ENCODE measurements at places on chromosomes 5 and 9.

DNA sequence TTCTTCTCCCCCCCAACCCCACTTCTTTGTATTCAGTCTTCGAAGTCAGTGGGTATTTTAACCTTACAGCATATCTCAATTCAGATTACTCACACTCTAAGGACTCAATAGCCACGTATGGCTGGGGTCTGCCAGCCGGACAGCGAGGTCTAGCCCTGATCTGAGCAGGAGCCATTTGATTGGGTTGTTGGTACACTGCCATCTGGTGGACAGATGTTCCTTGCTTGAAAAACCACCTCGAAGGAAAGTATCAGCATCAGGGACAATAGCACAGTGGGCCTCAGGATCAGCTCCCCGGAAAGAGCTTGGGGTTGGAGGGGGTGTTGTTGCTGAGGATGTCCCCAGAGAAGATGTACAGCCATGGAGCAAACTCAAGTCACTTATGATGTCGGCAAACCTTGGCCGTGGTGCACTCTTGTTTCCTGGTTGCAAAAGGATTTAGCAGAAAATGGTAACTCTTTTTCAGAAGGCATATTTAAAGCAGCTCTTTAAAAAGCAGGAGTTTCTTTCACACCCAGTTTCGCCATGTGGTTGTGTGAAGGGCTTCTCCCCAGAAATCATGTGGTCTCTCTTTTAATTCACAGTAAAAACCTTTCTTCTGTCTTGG, 31.7 kb upstream of the KCNMB1 start:
- no peak for DNase-seq

GRCh38 chr5:72478276-72478675, 28.9 kb downstream of the ZNF366 start:
- DNase-seq: no peak

GRCh38 chr5:37709020-37709419, 130.8 kb downstream of the GDNF start:
- no peak for DNase-seq

DNA sequence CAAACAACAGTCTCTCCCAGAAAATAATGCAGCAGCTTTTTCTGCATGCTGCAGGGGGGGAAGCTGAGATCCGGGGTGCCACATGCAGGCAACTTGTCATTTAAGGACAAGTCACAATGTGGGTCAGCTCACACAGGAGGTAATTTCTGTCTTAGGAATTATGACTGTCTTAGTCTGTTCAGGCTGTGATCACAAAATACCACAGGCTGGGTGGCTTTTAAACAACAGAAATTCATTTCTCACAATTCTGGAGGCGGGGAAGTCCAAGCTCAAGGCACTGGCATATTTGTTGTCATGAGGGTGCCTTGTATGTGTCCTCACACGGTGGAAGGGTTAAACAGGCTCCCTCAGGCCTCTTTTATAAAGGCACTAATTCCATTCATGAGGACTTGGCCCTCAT, 127.7 kb downstream of the DIRAS2 start:
- DNase-seq: no peak

DNA sequence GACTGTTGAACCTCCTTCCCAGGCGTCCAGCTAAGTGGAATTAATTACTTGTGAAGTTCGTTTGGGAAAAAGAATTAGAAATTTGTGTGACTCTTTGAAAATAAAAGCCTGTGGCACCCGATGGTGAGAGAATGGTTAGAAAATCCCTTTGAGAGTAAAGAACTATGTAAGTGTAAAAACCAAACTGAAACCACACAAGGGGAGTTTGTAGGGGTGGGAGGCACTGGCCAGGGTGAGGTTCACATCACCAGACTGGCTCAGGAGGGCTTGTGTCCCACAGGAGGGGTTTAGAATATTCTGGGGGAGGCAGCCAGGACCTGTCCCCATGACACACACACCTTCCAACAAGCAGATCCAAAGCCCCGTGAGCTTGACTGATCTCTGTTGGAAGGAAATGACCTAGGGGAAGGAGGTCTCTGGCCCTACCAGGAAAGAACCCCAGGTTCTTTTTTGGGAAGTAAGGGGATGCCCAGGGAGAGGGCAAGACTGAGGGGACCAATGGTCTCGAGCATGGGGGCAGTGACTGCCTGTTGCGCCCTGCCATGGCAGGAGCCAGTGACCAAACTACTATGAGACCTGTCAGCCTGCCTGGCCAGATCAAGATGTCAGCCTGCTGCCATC, 4.3 kb downstream of the SPATA24 start:
- DNase-seq: no peak

DNA sequence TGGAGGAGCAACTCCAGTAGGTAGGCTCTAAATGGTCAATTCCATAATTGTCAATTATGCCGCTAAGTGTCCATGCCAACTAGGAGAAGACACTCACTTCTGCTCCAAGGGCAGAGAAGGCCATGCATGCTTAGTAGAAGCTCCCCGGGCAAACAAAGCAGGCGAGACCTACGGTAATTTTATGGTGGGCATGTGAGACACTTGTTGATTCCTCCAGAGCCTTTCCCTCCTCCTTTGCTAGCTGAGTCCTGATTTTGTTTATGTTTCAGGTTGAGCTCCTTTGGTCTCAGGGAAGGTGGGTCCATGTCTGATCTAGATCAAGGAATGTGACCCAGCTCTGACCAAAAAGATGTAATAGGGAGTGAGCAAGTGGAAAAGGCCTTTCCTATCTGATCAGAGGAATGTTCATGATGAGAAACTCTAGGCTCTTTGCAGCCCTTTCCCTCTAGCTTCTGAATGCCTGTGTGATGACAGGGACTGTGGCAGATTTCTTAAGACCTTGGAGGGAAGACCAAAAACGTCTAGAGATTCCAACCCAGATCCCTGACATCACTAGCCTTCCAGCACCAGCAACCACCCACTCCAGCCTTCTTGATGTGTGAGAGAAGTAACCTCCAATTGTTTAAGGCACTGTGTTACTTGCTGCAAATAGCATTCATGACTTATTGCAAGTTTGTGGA, 7.7 kb upstream of the CPEB4 start:
- DNase-seq: no peak

- DNase-seq: no peak
These were observed 199.3 kb upstream of the PDE4D start for GRCh38 chr5:60092671-60093422.

GRCh38 chr5:174721530-174722432, 2.6 kb upstream of the MSX2 start:
- no peak for DNase-seq

- no peak for DNase-seq
These were observed 22.6 kb downstream of the SLC6A18 start for GRCh38 chr5:1247811-1248210.

DNA sequence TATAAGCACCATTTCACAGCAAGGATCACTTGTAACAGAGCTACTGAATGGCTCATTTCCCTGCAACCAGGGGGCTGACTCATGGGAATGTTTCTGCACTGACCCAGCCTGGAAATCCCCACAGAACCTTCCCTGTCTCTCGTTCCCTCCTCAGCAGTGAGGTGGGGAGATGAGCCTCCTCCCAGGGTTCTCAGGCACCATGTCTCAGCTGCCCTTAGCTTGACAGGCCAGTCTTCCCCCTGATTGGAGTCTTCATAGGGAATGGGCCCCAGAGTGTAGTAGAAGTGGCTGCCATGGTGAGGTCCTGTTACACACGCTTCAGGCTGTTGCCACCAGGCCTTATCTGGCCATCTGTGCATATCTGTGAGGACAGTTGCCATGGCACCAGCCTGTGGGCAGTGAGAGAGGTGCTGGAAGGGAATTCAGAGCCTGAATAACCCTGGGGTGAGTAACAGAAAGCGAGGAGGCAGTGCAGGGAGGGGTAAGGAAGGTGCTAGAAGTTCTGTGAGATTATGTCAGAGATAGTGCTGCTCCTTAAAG, 324.4 kb downstream of the ENC1 start:
- no peak for DNase-seq

- no peak for DNase-seq
These were observed 172.4 kb downstream of the DMRT2 start for GRCh38 chr9:1222511-1222910.

- DNase-seq: peak; percentile 74
These were observed 33.3 kb downstream of the DMRT2 start for GRCh38 chr9:1083325-1083913.

GRCh38 chr9:101510459-101510858, 23.2 kb upstream of the RNF20 start:
- DNase-seq: no peak

GRCh38 chr9:130311408-130312140, 46.0 kb downstream of the HMCN2 start:
- DNase-seq: no peak

GRCh38 chr5:11918463-11919045, 14.3 kb upstream of the CTNND2 start:
- no peak for DNase-seq

GRCh38 chr9:5869315-5870019, 21.2 kb upstream of the MLANA start:
- no peak for DNase-seq
